Bronchial smooth muscle cell (primary cell): ENCODE measurements at places on chromosomes 7 and 10. TPM values are rescaled to one million over a fixed set of nuclear protein-coding genes. Genes with fewer than 3 reads are reported as not detected.

Gene HOXA13
- not detected in 2 replicates for total RNA-seq

Gene CDK14
- 24.3 and 51.5 TPM in 2 replicates for total RNA-seq

Gene HPSE2
- not detected in 2 replicates for total RNA-seq

Gene RSPH10B2
- total RNA-seq, result 0.32 and 1.0 TPM in 2 replicates

Gene VSTM2A
- total RNA-seq, result not detected in 2 replicates

Gene MYL7
- 0.47 TPM in 1 of 2 replicates, not detected in the other for total RNA-seq

Gene NEURL1
- 0.16 and 0.17 TPM in 2 replicates for total RNA-seq

Gene HDAC9
- total RNA-seq, result 2.1 and 3.5 TPM in 2 replicates

Gene GRK5
- total RNA-seq, result 18.3 and 58.3 TPM in 2 replicates

Gene ANKRD61
- not detected in 2 replicates for total RNA-seq

Gene EGFR
- total RNA-seq, result 31.7 and 35.5 TPM in 2 replicates

Gene JAKMIP3
- 0.16 and 0.26 TPM in 2 replicates for total RNA-seq

Gene ICA1
- total RNA-seq, result under 0.01 and 0.09 TPM in 2 replicates

Gene FLNC
- total RNA-seq, result 166 and 209 TPM in 2 replicates

Gene ABCB1
- 3.8 and 24.0 TPM in 2 replicates for total RNA-seq

Gene EPO
- not detected in 2 replicates for total RNA-seq
